ENCODE measurements at places on chromosomes 2 and 18.

DNA sequence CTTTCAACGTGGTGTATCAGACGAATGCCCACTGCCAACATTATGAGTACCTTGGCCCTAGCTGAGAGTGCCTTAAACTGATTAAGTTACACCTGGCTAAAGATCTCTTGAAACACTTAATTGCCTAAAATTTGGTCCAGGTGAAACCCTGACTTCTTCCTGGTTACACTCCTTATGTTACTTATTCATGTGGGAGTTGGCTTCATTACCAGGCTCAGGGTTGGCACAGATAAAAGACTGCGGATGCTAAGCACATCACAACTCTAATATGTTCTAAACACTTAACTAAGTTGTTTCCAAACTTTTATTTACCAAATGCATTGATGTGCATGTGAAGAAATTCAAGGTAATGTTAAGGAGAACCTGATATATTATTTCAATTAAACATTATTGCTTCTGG, 298.9 kb downstream of the TCF4 start:
- no peak for DNase-seq

- DNase-seq = no peak
Measured at GRCh38 chr2:159193791-159194190, 92.7 kb downstream of the WDSUB1 start.

DNA sequence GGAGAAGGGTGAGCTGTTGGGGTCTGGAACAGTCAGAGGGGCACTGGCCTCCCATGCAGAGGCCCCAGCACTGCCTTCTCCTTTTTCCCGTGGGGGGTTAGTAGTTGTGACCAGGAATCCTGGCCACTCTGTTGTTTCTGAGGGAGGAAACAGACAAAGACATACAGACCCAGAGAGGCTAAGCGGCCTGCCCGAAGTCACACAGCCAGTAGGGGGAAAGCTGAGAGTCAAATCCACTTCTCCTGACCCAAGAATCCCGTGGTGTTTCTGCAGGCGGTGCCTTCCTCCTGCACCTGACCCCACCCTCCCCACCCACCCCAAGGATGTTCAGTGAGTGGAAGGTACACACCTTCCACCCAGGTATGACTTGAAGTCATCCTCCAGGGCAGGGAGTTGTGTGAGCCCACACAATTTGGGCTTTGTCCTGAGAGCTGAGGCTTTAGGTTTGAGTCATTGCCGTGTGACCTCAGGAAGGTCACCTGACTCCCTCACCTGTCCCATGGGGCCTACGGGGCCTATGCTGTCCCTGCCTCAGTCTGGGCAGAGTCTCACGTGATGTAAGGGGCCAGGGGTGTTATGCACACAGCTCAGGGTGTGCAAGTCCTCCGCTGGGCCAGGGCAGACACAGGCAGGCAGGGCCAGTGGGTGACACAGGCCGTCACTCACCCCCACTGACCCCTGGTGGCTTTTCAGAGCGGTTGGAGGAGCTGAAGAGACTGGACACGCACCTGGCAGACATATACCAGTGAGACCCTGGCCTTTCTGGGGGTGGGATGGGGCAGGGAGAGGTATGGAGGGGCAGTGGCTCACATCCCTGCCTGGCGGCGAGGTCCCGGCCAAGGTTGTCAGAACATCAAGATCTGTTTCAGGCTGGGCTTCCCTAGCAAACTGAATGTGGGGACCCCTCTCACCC, 5.0 kb downstream of the NT5DC4 start:
- DNase-seq = no peak

GRCh38 chr2:10265329-10266132, 37.2 kb upstream of the HPCAL1 start:
- no peak for DNase-seq

DNA sequence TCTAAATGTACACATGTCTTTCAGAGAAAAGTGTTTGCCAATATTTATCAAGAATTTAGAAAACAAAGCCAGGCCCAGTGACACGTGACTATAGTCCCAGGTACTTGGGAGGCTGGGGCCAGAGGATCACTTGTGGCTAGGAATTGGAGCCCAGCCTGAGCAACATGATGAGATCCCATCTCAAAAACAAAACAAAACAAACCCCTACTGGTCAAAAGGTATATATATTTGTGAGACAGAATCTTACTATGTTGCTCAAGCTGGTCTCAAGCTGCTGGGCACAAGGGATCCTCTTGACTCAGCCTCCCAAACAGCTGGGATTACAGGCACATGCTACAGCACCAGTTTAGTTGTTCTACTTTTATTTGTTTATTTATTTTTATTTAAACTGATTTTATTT, 79.2 kb downstream of the ZDBF2 start:
- DNase-seq = no peak

DNA sequence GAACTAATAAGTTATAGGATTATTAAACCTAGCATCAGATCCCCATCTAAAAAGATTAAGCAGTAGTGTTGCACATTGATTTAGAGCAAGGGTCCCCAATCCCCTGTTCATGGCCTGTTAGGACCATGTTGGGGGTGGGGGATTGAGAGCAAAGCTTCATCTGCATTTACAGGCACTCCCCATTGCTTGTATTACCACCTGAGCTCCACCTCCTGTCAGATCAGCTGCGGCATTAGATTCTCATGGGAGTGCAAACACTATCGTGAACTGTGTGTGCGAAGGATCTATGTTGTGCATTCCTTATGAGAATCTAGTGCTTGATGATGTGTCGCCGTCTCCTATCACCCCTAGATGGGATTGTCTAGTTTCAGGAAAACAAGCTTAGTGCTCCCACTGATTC, 18.4 kb upstream of the PSD4 start:
- no peak for DNase-seq

DNA sequence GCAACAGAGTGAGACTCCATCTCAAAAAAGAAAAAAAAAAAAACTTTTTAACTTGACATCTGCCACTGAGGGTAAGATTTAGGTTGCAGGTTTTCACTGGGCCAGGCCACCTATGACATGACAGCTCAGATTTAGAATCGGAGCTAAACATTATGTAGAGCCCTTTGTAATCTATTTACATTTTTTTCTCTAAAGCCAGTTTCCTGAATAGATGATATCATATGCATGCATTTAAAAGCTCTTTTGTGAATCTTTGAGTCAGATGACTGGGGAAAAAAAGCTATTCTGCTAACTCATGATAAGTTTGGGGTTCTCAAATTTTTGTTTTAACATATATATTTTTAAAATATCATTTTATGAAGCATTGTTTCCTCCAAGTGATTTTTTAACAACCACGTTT, 21.3 kb downstream of the PRKAG3 start:
- DNase-seq = no peak

- no peak for DNase-seq
Measured at GRCh38 chr18:47077111-47077510, 41.7 kb upstream of the ELOA2 start.

- no peak for DNase-seq
Measured at GRCh38 chr2:116200086-116200485, 1614.4 kb upstream of the DDX18 start.

DNA sequence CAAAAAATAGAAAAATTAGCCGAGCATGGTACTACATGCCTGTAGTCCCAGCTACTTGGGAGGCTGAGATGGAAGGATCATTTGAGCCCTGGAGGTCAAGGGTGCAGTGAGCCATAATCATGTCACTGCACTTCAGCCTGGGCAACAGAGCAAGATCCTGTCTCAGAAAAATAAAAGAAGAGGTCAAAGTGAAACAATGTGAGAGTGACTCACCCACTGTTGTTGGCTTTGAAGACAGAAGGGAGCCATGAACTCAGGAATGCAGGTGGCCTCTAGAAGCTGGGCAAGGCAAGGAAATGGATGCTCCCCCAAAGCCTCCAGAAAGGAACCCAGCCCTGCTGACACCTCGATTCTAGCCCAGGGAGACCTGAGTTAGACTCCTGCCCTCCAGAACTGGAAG, 3.7 kb upstream of the TMEM214 start:
- DNase-seq = no peak

- no peak for DNase-seq
Measured at GRCh38 chr2:105517814-105518705, 119.2 kb upstream of the FHL2 start.

- DNase-seq = no peak
Measured at GRCh38 chr2:121479882-121480522, 50.7 kb upstream of the RNU4ATAC start.

- DNase-seq = no peak
Measured at GRCh38 chr2:113873867-113874266, 16.0 kb upstream of the ACTR3 start.

GRCh38 chr2:106205488-106205887, 11.4 kb upstream of the UXS1 start:
- no peak for DNase-seq

DNA sequence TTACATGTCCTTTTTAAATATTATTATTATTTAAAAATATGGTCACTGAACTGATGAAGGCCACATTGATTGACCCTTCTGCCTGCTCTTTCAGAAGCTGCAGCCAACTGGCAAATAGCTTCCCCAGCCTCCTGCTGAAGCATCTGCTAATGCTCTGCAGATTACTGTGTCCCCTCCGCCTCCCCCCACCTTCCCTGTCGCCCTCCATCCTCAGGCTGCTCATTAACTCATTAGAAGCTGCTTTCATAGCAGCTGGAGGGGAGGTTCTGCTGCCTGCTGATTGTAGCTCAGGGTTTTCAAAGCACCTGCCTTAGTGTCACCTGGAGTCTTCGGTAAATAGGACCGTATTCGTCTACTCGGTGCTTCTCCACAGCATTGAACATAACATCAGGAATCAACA, 24.8 kb upstream of the LMAN1 start:
- no peak for DNase-seq

GRCh38 chr18:9474108-9474982, 968 bp upstream of the RALBP1 start:
- DNase-seq = no peak

DNA sequence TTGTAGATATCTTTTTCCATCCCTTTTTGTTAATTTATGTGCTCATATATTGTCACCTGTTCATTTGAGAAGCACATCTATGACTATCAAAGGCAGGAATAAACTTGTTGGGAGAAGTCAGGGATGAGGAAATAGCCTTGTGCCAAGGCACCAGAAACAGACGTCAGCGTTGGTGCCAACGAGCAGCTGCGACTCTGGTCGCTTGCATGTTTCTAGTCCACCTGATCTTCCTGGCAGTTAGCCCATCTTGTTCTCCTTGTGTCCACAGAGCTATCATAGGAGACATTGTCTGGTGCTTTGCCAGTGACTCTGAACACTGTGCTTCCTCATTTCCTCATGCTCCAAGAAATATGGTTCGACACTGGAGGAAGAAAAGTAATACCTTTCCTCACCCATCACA, 374.4 kb downstream of the PTPRM start:
- no peak for DNase-seq

DNA sequence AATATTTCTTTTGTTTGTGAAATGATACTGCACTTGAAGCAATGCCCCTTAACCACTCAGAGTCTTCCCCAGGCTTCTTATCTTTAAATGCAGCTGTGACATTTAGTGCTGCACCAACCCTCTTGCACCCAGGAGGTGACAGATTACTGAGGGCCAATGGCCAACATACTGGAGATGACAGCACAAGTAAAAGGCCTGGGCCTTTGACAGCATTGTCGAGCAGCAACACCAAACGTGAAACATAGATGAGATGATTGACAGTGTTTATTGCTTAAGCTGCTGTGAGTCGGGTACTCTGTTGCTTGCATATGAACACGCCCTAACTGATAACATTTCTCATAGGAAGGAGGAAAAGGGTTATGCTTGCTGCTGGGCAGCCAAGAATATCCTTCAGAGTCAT, 80.3 kb downstream of the THNSL2 start:
- DNase-seq = no peak

DNA sequence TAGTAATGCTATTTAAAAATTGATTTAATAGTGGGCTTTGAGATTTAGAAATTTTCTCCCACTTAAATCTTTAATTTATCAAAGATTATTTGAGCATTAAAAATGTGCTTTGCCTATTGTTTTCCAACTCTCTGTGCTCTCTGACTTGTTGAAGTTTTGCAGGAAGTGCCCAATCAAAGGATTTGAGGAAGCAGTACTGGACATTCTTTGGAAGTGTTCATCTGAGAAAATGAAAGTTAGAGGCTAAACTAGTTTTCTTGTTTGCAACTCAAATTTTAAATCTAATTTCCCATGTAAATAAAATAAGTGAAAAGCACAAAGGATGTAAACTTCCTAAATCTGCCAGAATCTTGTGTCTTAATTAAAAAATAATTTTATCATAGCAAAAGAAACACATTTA, 89.1 kb downstream of the CAMKMT start:
- DNase-seq = peak; percentile 10

GRCh38 chr2:171858397-171858958, 35.6 kb downstream of the SLC25A12 start:
- no peak for DNase-seq

GRCh38 chr18:36143391-36143790, 13.7 kb downstream of the ELP2 start:
- DNase-seq = no peak

GRCh38 chr18:7147399-7147798, 29.8 kb upstream of the LAMA1 start:
- no peak for DNase-seq

DNA sequence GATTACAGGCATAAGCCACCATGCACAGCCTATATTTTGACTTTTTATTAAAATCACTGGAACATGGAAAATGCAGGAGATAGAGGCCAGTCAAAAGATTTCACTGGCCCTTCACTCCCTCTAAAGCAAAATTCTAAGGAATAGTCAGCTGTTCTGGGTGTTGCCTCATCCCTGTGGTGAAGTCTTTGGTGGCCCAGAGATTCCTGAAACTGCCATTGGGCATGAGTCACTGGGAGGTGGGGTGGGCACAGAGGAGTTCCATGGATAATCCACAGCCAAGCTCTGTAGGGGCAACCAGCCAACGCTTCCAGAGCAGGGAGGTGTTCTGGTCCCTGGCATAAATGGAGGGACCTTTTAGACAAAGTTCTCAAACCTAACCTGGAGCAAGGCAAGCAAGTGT, 89.7 kb upstream of the TTC39C start:
- no peak for DNase-seq

DNA sequence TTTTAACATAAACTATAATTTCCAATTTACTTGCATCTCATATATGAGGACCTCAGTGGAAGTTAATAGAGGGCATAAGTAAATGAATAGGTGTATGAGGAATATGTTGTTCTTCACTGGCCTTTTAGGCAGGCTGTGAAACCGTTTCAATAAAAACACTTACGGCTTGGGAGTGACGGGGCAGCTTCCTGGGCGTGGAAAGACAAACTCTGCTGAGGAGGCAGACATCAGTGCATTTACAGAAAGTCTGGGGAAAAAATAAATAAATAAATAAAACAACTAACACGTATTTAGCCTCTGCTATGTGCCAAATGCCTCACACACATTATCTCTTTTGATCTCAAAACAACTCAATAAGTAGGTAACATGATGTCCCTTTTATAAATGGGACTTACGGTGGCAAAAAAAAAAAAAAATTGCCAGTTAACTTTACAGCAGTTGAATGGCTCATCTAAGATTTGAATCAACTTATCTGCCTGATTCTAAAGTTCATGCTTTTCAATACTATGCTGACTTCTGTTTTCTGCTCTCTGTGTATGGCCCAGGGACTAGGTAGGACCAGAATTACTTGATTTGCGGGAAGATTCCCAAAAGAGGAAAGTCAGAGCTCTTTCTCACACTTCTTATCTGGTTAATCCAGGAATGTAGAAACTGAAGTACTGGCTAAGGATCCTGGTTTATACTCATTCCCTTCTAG, 77.5 kb upstream of the LRATD1 start:
- no peak for DNase-seq

- DNase-seq = peak; percentile 63
Measured at GRCh38 chr2:149597668-149598326, 10.2 kb upstream of the MMADHC start.
